ENCODE measurements at places on chromosomes 16 and 17. TPM values are rescaled to one million over a fixed set of nuclear protein-coding genes. Genes with fewer than 3 reads are reported as not detected.

DNA sequence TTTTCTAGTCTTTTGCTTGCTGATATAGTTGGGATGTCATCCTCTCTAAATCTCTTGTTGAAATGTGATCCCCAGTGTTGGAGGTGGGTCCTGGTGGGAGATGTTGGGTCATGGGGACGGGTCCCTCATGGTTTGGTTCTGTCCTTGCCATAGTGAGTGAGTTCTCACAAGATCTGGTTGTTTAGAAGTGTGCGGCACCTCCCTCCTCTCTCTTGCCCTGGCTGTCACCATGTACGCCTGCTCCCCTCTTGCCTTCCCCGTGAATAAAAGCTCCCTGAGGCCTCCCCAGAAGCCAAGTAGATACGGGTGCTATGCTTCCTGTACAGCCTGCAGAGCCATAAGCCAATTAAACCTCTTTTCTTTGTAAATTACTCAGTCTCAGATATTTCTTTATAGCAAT is 15.2 kb downstream of the IL4R start:
- DNase-seq = no peak

DNA sequence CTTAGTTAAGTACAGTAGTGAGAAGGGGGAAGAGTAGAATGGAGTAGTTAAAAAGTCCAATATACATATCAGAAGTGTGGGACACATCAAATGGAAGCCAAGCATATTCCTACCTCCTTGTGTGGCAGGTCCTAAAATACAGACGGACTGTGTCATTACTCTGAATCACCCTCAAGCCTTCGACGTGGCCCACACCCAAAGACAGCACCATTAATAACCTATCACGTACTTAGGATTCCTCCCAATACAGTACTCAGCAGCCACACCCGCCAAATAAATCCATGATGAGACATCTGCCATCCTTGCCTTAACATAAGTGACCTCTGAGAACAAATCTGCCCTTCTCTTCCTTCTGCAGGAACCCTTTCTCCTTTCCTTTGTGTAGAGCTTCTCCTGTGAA is 38.9 kb downstream of the UBE2G1 start:
- no peak for DNase-seq

The FOXO3B gene
- total RNA-seq = 4.6 TPM

DNA sequence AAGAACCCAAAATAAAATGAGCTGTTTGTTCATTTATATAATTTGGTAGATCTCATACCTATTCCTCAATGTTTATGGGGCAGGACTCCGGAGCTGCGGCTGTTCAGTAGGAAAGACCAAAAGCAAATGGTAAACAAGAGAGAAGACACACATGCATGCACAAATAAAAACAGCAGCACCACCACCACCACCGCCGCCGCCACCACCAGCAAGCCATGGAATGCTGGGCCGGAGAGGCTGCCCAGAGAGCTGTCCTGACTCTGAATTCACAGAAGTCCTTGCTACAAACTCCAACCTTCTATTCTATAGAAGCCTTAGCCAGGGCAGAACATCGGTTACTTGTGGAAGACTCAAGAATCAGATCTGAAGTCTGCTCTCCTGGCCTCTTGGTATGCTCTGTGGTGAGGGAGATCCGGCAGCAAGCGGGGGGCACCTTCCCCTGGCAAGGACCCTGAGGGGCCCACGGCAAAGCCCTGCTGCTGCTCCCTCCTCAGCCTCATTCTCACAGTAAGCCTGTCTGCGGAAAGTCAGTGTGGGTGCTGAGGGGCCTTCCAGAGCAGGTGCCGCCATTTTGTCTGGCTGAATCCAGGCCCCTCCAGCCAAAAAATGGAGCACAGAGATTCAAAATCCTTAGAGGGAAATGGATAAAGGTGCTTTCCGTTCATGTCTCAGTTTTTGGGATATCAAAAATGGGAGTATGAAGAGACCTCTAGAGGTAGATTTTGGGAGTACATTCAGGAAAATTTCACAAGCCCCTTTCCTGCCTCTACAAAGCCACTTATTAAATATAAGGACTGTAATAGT is 6.4 kb upstream of the FOXJ1 start:
- no peak for DNase-seq

The HASPIN gene
- total RNA-seq = 0.22 TPM

DNA sequence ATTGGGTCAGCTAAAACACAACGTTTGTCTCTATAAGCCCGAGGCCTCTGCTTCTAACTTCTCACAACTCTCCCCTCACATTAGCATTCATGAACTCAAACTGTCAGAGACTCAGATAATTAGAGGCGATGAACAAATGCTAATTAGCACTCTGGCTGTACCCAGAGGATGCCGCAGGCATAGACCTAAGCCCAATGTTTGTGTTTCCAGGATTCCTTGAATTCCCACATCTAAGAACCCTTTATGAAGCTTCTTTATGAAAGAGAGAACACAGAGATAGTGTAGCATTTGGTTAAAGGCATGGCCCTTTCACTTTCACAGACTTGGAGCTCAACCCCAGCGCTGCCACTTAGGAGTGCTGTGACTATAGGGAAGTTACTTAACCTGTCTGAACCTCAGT is 512.2 kb downstream of the GRIN2A start:
- DNase-seq = no peak

DNA sequence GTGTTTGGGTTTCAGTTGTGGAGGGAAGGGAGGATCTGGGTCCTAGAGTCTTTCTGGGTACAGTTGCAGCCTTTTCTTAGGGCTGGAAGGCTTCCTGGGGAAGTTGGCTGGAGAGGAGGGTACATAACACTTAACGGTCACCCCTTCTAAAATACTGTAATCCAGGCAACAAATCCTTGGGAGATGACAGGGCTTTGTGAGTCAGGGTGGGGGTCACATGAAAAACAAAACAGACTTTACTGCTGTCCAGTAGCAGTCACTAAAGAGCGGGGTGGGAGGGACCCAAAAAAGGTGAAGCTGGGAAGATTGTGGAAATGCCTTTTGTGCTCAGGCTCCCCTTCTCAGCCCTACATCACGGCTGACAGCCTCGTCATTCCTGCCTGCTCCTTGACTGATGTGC is 6.3 kb downstream of the SAP30BP start:
- DNase-seq = no peak

DNA sequence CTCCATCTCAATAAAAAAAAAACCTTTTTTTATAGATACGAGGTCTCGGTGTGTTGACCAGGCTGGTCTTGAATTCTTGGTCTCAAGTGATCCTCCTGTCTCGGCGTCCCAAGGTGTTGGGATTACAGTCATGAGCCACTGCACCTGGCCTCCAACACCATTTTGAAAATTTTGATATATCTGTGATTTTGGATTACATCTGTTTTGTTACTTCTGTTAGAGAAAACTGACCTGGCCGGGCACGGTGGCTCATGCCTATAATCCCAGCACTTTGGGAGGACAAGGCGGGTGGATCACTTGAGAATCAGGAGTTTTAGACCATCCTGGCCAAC is 18.6 kb downstream of the RMI2 start:
- no peak for DNase-seq

The TMEM92 gene
- total RNA-seq = not detected

DNA sequence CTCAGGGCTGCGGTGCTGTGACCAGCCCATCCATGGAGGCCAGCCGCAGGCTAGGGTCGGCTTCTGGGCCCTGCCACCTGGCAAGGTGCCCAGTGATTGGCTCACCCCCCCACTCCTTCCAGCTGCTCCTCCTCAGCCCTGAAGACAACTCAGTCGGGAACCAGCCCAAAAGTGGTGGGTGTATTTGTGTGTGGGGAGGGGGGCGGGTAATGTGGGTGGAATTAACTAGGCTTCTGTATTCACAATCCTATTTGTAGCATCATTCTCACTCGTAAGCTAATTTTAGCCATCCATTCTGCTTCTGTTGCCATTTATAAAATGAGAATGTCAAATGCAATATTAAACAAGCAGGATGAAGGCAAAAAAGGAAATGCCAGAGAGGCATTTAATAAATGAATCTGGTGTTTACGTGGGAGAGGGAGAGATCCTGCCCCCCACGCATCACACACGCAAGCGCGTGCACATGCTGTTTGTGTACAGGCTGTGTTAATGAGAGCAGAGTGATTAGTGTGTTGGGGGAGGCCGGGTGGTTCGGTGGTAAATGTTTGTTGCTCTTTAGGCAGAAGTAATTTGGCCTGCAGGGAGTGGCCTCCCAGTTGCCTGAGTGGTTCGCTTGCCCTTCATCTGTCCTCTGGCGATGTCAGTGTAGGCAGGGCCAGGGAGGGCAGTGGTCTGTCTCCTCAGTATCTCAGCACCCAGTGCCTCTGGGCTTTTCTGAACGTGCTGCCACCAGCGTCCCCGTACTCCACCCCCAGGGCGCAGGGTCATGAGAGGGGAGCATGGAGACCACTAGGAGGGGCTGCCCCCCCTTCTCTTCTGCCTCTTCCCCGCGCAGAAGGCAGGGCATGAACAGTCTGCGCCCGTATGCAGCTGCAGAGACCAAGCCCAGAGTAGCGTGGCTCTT is 140.1 kb downstream of the CCDC182 start:
- DNase-seq = no peak

GRCh38 chr17:61280338-61280737 is 119.3 kb upstream of the TBX2 start:
- DNase-seq = no peak

The ATP1B2 gene
- 0.15 TPM for total RNA-seq

The ARL5C gene
- not detected for total RNA-seq

- no peak for DNase-seq
Measured at GRCh38 chr16:27240948-27241531, 27.5 kb downstream of the NSMCE1 start.

DNA sequence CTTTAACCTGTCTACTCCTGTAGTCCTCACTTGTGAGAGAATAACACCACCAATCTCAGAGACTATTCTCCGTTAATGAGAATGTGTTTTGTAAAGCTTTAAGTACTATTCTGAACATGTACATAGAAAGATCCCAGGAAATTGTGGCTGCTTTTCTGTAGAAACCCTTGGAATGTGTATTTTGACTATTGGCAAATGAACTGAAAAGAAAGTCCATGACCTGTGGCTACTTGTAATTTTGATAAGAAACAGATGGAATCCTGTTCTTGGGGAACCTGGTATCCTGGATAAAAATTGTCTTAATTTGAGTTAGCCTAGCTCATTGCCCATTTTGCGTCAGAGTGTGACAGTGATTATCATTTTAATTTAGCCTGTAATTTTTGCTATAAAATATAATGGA is 9.1 kb downstream of the CTCF start:
- no peak for DNase-seq

The EPN3 gene
- not detected for total RNA-seq

- DNase-seq = no peak
Measured at GRCh38 chr16:4060823-4061222, 55.4 kb downstream of the ADCY9 start.

DNA sequence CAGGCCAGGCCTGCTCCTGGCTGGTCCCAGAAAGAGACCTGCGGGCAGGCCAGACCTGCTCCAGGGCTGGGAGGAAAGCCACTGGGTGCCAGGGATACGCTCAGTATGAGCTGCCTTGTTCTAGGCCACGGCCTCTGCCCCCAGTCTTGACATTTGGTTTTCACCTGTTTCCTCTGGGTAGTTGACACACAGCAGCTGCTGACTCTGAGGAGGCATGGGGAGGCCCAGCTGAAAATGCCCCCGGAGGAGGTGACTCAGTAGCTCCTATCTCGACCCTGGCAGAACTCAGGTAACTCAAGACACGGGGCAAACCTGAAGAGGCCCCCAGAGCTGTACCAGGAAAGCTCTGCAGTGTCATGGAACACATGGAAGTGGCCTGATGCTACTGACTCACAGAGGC is 13.9 kb upstream of the ADGRG1 start:
- DNase-seq = no peak

DNA sequence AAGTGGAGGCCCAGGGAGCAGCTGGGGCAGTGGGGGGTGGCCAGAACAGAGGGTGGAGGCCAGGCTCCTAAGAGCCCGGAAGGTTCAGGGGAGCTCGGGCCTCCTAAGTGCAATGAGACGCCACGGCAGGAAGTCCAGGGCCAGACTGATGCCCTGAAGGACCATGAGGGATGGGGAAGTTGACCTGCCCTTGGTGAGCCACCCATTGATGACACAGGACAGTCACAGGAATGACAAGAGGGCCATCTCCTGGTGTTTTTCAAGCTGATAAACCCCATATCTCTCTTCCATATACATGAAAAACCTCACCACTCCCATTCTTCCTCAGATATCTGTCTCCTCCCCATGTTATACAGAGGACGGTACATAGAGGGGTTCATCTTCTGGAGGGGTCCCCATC is 5.8 kb upstream of the MRPL58 start:
- no peak for DNase-seq

The TRPV3 gene
- 0.27 TPM for total RNA-seq

DNA sequence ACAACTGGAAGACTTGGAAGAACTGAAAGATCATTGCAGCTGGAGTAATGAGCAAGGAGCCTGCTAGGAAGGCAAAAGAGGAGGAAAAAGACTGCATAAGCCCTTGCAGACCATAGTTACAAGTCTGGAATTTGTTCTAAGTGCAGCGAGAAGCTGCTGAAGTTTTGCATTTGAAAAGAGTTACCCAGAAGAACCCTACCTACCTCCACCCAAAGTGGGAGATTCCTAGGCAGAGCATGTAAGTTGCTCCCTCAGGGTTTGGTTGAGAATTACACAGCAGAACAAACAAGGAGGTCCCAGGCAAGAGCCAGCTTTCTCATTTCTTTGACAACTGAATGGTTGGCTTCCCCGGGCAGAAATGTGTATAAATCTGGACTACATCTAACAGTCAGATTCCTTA is 118.7 kb upstream of the NUDT7 start:
- DNase-seq = no peak

- DNase-seq = no peak
Measured at GRCh38 chr17:6523330-6523729, 33.0 kb downstream of the PITPNM3 start.

- no peak for DNase-seq
Measured at GRCh38 chr16:2471016-2471652, at the start of gene NTN3. NTN3 (plus strand) TSS chr16:2471297; CDS start chr16:2471702, 405 bp downstream.

The ENGASE gene
- 56.2 TPM for total RNA-seq

DNA sequence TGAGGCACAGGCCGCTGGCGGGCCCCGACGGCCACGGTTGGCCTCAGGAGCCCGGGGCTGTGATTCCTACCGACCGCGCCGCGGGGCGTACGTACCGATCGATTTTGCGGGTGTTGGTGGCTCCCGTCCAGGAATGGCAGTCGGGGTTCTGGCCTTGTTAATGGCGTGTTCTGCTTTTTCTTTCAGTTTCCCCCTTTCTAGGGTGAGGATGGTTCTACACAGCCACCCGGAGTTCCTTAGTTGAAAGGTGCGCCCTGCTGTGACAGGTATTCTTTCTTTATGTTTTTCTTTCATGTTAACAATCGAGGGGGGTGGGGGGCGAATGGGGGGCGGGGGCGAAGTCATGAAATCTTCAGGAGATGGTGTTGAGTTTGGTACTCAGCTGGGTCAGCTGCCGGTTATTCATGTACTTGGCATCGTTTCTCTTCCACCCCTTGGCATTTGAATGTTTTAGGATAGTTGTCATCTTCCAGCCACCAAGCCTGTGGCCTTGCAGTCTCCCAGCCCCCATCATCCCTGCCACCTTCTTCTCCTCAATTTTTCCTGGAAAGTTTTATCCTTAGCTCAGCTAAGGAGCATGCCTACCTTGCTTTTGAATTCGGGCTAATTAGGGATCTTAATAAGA is 802 bp downstream of the CYLD start:
- no peak for DNase-seq

The TBX21 gene
- 8.8 TPM for total RNA-seq

- no peak for DNase-seq
Measured at GRCh38 chr16:85137323-85138072, 25.2 kb upstream of the CIBAR2 start.
